ENCODE measurements at places on chromosomes 3 and 15.

GRCh38 chr3:140189976-140190375 lies 255.0 kb downstream of the CLSTN2 start:
- no peak for DNase-seq

- DNase-seq = no peak
These were observed 91.5 kb downstream of the ITPR1 start for GRCh38 chr3:4584456-4585249.

GRCh38 chr15:71306538-71306937 lies 191.3 kb downstream of the THSD4 start:
- no peak for DNase-seq

DNA sequence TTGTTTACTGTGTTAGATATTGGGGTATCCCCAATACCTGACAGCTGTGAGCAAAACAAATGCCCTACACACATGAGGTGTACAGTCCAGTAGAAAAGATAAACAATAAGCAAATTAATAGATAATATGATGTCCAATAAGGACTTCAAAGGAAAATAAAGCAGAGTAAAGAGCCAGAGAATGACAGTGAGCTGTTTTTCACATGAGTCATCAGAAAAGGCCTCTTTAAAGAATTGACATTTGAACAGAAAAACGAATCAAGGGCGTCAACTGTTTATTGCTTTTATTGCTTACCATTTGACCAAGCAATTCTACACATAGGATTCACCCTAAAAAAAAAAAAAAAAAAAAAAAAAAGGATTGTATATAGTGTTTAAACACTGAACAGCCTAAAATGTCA lies 96.6 kb upstream of the FLNB start:
- no peak for DNase-seq

GRCh38 chr3:115662356-115662755 lies 39.0 kb downstream of the GAP43 start:
- no peak for DNase-seq

DNA sequence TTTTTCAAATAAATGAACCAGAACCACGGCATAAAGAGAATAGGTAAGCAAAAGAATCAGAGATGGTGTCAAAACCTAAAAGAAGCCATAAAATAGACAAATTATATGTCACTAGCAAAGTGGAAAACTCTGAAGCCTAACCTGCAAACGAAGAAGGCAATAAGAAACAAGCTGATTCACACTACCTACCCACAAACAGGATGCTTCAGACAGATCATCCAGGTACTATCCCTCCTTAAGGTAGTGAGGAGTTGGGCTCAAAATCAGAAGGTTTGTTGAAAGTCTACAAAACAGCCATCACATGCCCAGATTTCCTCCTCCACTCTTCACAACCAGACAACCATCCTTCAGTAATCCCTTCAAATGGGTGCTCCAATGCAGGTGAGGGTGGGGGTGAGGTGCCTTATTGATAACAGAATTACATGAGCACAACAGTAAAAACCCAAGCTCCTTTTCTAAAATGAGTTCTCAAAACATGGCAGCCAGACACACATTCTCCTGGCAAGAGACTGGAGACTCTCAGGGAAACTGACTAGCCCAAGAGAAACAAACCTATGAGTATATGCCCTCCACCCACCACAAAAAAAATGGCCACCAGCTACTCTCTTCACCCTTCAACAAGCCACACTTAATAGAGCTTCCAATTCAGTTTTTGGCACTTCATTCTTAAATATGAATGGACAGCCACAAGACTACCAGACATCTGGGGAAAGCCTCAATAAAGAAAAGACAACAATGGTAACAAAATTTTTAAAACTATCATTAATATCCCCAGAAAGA lies 6.4 kb downstream of the KPNA1 start:
- DNase-seq = no peak

DNA sequence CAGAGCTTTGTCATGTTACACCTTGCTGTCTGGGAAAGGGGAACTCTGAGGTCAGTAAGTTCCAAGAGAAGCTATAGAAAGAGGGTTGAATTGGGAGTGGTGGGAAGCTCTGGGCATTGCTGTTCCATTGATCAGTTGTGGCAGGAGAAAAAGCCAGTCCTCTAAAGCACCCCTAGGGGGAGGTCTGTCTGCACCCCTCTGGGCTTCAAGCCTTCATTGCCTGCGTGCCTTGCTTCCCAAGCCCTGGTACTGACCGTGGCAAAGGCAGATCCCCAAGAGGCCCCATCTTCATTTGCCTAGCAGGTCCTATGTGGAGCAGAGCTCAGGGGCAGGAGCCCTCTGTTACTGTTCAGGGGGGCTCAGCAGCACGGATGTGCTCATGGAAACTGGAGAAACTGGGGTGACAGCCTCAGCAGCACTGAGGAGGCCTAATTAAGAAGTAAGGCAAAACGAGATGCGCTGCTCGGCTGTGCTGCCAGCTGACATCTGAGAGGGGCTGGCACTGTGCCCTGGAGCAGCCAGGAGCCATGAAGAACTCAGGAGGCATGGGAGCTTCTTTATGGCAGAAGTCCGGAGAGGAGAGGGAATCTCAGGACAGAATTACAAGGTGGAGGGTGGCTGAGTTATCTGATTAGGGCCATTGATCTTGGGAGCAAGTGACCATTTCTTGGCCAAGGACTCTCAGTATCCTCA lies 270.9 kb downstream of the RPLP1 start:
- DNase-seq = no peak

DNA sequence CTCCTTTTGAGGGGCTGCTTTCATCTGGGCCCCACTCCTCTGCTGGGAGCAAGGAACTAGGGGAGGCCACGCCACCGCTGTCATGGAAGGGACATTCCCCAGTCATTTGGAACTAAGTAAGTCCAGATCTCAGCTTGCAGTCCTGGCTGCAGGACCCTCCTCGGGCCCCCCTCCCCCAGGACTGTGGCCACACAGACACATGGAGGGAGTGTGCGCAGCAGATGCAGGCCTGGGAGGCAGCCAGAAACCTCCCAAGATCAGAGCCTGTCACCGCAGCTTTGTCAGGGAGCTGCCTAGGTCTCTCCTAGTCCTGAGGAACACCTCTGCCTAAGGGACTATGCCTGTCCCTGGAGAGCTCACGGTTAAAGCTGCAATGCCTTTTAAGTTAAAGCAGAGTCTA lies 7.3 kb upstream of the SEMA3F start:
- DNase-seq = no peak

DNA sequence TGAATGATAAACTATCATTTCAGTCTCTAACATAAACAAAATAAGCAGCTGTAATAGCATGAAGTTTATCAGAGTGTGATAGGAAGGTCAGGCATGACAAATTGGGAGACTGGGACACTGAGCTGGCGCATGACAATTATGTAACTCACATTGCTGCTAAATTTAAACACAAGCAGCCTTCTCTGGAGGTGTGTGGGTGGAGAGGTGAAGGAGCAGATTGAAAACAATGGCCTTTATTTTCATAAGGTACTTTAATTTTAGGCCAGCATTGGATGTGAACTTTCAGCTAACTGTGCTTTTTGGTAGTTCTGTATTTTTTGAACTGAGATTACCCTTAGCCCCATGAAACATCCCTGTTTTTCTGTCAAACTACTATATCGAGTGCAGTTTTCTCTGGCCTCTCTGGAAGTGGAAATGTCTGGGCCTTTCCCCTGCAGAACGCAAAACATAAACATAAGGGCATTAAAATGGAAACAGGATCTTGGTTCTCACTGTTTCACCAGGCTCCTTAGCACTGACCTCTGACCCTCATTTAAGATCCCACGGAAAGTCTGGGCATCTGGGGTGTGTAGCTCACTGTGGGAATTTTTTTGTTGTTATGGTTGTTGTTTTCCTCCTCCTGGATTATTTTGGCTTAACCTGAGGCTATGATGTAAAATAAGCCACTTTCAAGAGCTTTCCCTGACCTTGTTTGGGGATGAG lies 160.1 kb upstream of the DPH6 start:
- peak; percentile 29 for DNase-seq

- no peak for DNase-seq
These were observed 132.6 kb downstream of the ATP1B3 start for GRCh38 chr3:142009029-142009428.

DNA sequence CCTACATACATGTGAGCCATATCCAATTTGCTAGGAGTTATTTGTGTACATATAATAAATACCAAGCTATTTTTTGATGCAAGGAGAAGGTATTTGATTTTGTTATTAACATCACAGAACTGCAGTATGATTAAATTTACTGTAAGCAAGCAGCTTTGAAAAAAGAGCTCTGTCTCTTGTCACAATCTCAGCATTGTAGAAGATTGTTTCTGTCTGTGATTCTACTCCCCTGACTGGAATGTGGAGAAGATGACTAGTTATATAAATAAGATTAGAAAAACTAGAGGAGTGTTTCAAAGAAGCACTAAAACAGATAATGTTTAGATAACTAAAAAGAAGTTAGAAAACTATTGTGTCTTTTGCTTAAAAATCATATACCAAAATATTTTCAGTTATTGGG lies 17.1 kb upstream of the DCBLD2 start:
- no peak for DNase-seq

Measured in brain pericyte (primary cell).